ENCODE measurements at places on chromosomes 6 and 20.
A peak's percentile ranks its signal among the peaks of the same experiment; 100 is the strongest.

GRCh38 chr6:109456710-109457561 is 1.4 kb upstream of the MICAL1 start:
- DNase-seq, result no peak

DNA sequence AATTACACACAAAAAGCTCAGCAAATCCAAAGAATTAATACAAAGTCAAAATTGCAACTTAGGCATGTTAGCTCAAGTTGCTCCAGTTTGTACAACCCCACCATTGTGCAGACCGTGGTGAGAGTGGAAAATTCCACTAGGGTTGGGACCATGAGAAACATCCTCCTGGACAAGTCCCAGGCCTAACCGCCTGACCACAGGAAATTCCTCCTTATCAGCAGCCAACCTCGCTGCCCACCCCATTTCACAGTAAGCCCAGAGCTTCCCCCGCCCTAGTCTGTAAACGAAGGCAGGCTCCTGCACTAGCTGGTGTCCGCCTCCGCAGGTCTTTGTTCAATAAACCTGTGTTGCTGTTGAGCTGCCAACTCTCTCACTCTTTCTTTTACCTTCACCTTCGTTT is 1023.3 kb downstream of the EYS start:
- no peak for DNase-seq

GRCh38 chr6:93300661-93301060 is 118.7 kb downstream of the EPHA7 start:
- no peak for DNase-seq

DNA sequence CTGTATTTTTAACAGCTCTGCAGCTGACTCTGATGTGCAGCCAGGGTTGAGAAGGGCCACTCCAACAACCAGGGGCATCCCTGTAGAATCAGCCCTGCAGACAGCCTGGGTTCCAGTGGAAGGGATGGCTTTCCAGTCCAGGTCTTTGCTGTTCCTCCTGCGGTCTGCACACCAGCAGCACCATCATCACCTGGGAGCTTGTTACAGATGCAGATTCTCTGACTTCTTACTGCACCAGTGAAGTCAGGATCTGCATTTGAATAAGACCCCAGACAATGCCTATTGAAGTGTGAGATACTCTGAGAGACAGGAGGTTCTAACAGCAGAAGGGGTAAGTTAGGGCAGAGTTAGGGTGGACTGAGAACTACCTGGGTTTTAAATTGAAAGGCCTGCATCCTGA is 151.3 kb downstream of the F13A1 start:
- DNase-seq, result no peak

- no peak for DNase-seq
Observed at GRCh38 chr6:16205377-16206144, 32.8 kb upstream of the GMPR start.

DNA sequence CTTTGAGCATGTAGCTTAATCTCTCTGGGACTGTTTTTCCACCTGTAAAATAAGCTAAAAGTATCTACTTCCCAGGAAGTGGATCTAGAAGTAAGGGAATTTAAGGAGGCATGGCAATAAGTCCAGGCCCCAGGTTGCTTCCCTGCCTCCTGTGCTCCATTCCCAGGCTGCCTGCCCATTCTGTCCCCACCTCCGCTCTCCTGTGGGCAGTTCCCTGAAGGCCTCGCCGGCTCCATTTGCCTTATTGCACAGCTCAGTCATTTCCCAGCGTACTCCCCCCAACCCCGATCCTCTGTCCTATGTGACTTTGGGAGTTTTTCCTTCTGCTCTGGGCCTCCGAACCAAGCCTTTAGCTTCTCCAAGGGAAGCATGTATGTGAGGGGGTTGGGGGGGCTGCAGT is 4.6 kb downstream of the SLC29A1 start:
- DNase-seq, result no peak

DNA sequence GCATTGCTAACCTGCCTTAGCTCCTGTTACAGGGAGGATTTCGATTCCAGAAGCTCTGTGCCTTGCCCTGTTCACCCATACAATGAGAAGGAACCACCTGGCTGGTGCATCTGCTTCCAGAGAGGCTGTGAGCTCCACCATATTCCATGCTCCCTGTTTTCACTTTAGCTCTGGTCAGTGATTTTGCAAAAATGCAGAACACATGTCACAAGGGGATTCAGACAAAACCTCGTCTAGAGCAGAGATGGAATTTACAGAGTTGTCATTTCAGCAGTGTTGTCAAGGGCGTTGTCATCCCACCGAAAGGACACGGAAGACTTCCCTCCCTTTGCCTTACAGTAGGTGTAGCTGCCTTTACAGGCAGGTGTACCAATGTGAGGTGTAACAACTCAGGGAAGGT is 223.0 kb upstream of the ARID1B start:
- DNase-seq, result no peak

GRCh38 chr6:90388395-90388794 is 91.8 kb upstream of the BACH2 start:
- no peak for DNase-seq

DNA sequence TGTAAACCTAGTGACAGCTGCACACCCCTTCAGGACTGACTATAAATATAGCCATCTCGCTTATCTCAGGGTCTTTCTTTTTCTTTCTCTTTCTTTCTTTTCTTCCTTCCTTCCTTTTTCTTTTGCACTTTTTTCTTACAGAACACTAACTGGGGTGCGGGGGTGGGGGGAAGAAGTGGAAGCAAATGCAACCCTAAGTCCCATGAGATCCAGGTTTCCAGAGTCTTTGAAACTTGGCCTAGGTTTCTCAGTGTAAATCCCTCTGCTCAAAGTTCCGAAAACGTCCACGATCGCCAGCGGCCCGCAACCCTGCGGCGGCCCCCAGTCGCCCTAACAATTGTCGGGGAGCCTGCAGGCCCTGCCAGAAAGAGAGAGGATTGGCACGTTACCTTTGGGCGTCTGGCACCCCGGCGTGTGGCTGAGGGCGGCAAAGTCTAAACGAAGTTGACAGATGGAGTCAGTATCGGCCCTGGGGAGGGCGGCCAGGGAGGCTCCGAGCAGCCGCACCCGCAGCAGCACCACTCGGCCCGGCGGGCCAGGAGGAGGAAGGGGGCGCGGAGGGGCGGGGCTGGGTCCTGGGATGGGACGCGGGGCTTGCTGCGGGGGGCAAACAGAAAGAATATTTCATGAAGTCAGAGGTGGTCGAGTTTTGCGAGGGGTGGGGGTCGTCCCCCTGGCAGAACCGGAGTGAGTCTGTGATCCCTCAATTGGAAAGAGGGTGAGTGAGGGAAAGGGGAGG is 577 bp upstream of the FOXF2 start:
- DNase-seq, result no peak

GRCh38 chr20:58146746-58147140 is 81.7 kb downstream of the ANKRD60 start:
- DNase-seq, result no peak

- DNase-seq, result peak; percentile 4
Observed at GRCh38 chr20:46588532-46589511, 38.4 kb upstream of the OCSTAMP start.

- peak; percentile 75 for DNase-seq
Observed at GRCh38 chr6:112180095-112180820, 74.1 kb downstream of the LAMA4 start.

DNA sequence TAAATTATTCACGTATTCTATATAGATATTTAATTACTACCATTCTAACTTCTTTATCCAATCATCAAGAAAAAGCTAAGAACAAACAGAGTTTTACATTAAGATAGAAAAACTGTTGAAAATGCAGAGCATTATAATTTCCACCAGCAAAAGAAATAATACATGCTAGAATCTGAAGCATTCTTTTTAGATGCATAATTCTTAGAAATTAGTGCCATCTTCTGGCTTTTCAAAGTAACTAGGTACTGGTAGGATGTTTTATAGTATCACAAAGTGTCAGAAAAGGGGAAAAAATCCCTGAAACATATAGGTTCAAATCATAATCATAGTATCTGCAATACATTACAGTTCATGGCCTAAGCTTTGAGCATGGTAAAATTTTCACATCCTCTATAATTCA is 178.9 kb downstream of the PHF3 start:
- no peak for DNase-seq

GRCh38 chr6:163404825-163405265 is 9.7 kb upstream of the QKI start:
- no peak for DNase-seq

GRCh38 chr20:23260181-23260840 is 90.3 kb upstream of the NXT1 start:
- DNase-seq, result no peak

DNA sequence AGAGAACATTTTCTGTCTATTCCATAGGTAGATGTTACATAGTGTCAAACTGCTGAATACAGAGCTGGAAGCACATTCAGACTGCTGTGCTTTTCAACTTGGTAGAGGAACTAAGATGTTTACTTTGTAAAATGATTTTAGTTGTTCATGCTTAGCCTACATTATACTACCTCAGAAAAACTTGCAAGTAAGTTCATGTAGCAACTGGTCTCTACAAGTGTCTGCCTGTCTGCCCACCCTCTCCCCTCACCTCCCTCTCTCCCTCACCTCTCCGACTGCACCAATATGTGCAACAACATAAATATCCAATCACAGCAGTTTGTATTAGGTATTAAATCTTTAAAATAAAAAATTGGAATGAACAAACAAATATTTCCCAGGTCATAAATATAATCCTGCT is 25.3 kb downstream of the ELOVL4 start:
- DNase-seq, result no peak

DNA sequence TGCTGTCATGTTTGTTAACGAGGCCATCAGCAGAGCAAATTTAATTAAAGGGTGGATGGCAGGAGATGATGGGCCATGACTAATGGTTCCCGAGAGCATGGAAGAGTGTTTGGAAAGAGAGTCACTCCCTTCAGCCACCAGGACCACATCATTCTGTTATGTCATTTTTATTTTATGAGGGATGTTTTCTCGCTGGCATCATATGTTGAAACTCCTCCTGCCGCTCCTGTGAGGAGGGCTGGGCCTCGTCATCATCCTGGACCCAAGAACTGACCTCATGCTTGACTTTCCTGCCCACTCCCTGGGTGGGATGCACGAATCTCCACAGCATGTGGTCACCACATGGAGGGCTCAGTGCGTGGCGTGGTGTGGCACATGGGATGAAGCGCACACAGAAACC is 86.4 kb upstream of the FRMD1 start:
- DNase-seq, result no peak

DNA sequence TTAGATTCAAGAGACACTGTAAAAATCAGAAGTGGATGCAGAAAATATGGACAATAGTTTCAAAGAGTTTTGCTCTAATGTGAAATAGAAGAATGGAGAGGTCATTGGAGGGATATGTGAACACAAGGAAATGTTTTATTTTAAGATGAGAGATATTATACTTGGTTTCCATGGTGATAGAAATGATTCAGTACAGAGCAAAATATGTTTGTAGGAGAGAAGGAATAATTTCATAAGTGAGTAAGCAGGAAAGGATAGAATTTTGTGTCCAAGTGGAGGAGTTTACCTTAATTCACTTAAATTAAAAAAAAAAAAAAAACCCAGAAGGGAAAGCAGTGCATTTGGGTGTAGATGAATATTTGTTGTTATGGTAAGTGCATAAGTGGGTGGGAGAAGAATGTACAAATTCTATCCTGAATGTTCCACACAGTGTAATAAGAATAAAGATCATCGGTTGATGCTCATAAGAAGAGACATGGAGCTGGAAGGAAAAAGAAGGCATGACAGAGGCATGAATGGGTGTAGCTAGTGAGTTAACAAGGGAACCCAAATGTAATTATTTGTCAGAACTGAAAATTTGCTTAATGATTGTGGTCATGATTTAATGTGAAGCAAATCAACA is 688.9 kb upstream of the GJE1 start:
- no peak for DNase-seq

DNA sequence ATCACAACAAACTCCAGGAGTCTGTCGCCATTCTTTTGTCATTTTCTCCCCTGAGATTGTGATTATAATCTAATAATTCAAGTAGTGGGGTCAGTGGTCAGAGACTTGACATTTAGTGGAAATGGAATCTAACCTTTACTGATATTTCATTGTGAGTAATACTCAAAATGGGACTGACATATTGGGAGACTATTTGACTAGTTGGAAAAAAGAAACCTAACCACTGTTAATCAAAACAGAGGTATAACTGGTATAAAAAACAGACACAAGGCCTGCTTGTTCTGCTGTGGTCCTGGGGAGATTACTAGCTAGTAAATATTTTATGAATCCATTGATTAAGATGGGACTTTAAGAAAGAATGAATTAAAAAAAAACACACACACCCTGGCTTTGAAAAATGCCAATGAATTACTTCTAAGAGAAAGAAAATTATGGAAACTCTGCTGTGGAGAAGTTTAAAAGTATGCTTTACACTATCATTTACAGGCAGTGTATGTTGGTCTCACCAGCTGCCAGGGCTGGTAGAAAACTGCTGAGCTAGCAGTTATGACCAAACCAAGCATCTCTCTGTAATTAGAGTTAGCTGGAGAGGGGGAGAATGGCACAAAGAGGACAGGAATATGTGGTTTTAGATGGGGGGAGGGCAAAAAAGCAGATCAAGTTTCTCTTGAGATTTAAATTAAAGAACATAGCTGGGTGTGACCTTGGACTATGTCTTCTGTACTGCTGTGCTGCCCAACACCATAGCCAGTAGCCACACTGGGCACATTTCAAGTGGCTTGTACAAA is 103.7 kb downstream of the FYN start:
- no peak for DNase-seq

DNA sequence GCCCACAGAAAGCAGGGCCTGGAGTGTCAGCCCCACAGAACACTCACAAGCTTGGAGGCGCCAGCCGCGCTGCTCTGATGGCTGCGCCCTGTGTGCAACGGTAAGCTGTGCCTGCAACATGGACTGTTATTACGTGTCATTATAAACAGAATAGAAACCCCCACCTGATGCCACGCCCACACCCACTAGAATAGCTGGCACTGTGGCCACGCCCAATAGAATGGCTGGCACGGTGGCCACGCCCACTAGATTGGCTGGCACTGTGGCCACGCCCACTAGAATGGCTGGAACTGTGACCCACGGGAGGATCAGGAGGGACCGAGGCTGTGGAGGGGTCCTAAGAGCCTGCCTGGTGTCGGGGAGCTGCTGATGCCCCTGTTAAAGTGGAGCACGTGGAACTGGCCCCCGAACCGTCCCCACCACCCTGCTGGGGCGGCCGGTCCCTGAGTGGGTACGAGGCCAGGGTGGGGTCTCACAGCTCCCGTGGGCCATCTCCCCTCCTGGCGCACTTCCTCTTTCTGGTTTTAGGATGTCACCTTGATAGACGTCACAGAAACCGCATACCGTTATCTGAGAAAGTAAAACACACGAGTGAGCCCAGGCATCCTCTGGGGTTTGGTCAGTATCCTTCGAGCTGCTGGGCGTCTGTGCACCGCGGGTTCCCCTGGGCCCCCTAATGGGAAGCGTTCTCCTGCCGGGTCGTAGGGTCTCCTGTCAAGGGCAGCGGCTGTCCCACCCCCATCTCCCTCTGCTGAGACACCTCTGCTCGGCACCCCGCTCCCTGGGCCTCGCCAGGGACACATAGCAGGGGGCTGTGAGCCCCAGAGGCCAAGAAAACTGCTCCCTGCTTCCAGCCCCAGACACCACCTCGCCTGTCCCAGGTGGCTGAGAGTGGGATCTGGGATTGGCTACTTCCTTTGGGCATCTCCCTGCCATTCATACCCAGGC is 25.4 kb downstream of the SLC17A9 start:
- DNase-seq, result peak; percentile 88
